ENCODE measurements at places on chromosomes 6 and 20.

DNA sequence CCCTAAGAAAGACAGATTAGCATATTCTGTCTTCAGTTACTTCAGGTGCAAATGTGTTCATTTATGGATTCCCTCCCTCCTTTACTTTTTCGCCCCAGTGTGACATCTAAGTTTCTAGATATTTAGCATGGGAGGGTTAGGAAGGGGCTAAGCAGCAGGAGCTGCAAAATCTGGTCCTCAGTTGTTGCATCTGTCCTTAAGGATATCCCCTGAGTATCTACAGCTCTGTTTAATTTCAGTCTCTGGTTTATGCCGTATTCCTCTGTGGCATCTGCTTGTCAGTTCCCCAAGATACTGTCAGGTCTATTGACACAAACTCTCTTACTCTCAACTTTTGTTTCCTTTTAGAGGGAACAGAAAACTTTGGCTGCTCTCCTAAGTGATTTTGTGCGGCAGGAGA, 754.6 kb upstream of the MAP3K7 start:
- no peak for DNase-seq

DNA sequence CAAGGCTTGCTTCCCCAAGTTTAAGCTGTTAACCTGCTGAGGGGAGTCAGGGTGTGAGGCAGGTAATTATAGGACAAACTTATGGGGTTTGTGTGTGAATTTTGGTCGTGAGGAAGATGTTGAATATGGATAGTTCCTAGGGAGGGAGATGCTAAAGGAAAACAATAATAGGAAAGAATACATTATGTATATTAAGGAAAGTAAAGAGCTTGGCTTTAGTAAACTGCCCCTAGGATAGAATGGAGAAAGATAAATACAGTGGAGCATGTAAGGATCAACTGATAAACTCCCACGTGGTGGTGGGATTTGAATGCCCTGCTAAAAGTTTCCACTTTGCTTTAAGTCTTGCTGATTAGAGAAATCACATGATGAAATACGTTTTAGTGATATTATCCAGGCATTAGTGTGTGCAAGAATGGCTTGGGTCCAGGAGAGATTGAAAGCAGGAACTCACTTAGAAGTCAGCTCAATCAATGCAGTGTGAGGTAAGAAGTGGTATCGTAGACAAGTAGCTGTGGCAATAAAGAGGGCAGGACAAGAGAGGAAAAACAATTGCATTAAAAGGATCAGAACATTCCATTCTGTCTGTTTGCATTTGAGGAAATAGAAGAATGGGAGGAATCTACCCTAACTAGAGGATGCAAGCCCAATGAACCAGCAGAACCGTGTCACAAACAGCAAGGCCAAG, 52.5 kb downstream of the RPS12 start:
- DNase-seq = no peak

- DNase-seq = no peak
Observed at GRCh38 chr20:10651227-10651990, 22.4 kb downstream of the JAG1 start.

GRCh38 chr6:7687145-7688111, 38.5 kb upstream of the BMP6 start:
- DNase-seq = no peak

DNA sequence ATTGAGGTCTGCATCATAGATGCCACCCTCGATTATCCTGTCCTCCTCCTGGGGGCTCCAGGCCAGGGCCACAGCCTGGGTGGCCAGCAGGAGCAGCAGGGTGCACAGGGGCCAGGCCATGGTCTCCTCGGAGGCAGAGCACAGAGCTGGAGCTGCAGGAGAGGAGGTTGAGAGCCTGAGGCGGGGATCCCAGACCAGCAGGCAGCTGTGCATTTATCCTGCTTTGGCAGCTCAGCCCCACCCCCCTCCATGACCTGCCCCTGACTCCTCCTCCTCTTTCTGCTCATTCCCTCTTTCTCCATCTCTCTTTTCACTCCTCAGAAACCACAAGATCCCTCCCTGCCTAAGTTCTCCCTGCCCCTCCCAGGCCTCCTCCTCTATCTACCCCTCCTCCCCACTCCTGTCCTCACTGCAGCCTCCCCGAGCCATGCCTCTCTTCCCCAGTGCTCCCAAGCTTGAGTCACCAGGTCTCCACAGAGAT, at the start of gene CST2:
Gene CST2, minus strand, starts transcription at position 189 of the 481 bp plus-strand sequence. Its CDS starts 69 bp downstream, at position 120.
- DNase-seq = no peak

- DNase-seq = no peak
Observed at GRCh38 chr6:103862297-103862696, 997.4 kb downstream of the HACE1 start.

GRCh38 chr6:280775-281468, 11.4 kb upstream of the DUSP22 start:
- DNase-seq = no peak

GRCh38 chr20:11906626-11907480, 10.8 kb upstream of the BTBD3 start:
- DNase-seq = no peak

- no peak for DNase-seq
Observed at GRCh38 chr6:43929511-43929910, 159.5 kb downstream of the VEGFA start.

DNA sequence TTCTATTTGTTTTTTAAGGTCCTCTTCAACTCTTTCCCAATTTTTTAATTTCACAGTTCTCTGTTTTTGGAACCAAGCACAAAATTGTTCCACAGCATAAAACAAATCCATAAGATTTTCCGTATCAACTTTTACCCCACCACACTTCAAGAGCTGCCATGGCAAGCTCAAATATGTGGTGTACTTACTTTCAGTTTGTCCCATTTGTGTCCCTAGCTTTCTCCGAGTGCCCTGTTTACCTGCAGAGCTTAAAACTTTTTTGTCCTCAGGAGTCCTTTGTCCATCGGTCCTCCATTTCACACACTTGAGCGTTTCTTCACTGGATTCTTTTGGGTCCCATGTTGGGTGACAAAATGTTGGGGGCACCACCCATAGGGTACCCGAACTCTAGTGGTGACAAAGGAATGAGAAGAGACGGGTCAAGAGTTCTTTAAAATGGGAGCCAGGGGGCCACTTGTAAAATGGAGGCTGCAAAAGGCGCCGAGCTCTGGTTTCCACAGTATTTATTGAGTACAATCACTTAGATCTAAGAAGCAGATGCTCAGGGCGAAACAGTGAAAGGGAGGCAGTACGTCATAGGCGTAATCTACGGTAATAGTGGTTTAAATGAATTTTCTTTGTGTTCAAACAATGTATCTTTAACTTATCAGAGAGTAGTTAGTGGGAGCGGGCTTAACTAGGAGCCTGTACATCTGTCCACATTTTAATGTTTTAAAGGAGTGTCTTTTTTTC, 39.8 kb upstream of the SERINC1 start:
- DNase-seq = no peak

DNA sequence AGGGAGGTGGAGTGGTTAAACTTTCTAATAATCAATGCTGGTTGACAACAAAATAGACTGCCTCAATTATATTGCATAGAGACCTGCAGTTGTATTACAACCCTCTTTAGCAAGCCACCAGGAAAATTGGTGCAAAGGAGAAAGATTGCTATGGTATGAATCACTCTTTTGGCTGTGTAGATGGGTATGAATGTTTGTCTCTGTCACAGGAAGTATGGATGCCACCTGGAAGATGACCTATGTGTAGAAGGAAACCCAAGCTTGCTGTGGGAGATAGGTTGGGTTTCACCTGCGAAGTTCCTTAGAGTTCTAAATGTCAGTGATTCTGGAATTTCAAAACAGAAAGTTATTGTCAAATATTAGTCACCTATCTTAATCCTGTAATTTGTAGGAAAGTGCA, 134.6 kb downstream of the SOBP start:
- no peak for DNase-seq
